ENCODE measurements at places on chromosomes 2 and 18.

GRCh38 chr18:70075906-70076305 lies 128.2 kb upstream of the CD226 start:
- no peak for DNase-seq

GRCh38 chr18:13540477-13541182 lies 185.7 kb downstream of the FAM210A start:
- DNase-seq: no peak

- no peak for DNase-seq
Observed at GRCh38 chr2:17643031-17643615, 102.6 kb downstream of the VSNL1 start.

- DNase-seq: no peak
Observed at GRCh38 chr18:64183665-64184064, 34.8 kb upstream of the LINC00305 start.

- DNase-seq: no peak
Observed at GRCh38 chr18:22826726-22827125, 106.4 kb upstream of the RBBP8 start.

- DNase-seq: no peak
Observed at GRCh38 chr2:44700824-44701223, 240.7 kb upstream of the SIX3 start.

GRCh38 chr2:11941201-11942177 lies 195.1 kb downstream of the LPIN1 start:
- no peak for DNase-seq

GRCh38 chr2:164710837-164711765 lies 89.8 kb upstream of the GRB14 start:
- DNase-seq: no peak

DNA sequence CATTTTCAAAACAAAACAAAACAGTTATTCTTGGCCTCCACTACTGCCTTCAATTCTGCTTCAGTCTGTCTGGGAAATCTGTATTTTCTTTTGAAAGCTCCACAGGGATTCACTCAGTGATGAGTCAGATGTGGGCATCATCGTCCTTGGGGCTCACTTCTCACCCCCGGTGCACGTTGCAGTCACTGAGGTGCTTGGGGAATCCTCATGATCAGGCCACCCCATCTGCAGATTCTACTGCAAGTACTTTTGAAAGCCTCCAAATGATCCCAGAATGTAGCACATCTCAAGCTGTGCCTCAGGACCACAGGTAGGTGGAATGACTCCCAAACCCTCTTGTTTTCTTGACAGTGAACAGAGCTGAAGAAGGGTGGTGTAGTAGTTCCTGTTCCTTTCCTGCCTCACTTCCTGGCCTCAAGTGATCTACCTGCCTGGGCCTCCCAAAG lies 34.3 kb downstream of the LPIN2 start:
- DNase-seq: no peak

DNA sequence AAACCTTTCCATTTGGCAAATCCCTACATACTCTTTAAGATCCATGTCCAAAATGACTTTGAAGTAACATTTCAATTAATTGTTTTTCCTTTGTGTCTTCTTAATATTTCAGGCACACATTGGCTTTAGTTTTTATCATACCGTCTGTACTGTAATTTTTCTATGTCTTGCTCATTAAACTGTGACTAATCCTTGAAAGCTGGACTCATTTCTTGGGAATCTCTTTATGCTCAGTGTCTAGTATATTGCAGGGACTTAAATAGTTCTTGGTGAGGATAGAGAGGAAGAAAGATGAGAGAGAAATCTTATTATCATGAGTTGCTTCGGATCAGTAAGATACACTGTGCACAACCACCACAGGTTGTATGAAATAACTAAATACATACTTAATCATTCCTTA lies 448.3 kb upstream of the ST6GAL2 start:
- DNase-seq: no peak

DNA sequence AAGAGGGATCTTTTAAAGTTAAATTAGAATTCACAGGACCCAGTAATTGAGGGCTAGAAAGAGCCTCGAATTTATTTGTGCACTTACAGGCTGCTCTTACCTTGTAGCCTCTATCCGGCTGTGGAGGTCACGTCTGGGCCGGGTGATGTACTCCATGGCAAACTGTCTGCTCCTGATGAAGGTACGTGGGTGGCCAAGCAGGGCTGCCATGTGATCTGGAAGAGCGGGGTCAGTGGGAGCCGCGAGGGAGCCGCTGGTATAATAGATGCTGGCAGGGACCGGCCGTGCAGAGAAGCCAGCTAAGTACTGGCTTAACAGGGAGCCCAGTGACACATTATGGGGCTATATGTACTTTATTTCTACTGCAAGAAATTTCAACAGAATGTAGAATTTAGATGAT lies 59.2 kb downstream of the ADI1 start:
- DNase-seq: peak; percentile 69

- DNase-seq: peak; percentile 64
Observed at GRCh38 chr2:107325981-107326786, 440.2 kb upstream of the ST6GAL2 start.

DNA sequence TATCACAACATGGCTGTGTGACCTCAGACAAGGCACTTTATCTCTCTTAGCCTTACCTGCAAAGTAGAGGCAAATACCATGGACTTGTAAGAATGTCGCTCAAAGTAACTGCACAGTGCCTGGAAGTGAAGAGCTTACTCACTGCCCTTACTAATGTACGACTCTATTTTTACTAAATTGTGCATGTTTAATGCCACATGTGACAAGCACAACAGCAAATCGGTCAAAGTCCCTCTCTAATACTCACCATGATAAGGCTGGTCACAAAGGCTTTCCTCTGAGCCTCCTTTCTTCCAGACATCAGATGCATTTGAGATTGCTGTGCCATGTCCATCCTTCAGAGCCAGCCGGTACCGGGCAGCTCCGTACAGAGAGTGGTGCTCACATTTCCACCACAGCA lies 100.4 kb upstream of the CD302 start:
- no peak for DNase-seq

DNA sequence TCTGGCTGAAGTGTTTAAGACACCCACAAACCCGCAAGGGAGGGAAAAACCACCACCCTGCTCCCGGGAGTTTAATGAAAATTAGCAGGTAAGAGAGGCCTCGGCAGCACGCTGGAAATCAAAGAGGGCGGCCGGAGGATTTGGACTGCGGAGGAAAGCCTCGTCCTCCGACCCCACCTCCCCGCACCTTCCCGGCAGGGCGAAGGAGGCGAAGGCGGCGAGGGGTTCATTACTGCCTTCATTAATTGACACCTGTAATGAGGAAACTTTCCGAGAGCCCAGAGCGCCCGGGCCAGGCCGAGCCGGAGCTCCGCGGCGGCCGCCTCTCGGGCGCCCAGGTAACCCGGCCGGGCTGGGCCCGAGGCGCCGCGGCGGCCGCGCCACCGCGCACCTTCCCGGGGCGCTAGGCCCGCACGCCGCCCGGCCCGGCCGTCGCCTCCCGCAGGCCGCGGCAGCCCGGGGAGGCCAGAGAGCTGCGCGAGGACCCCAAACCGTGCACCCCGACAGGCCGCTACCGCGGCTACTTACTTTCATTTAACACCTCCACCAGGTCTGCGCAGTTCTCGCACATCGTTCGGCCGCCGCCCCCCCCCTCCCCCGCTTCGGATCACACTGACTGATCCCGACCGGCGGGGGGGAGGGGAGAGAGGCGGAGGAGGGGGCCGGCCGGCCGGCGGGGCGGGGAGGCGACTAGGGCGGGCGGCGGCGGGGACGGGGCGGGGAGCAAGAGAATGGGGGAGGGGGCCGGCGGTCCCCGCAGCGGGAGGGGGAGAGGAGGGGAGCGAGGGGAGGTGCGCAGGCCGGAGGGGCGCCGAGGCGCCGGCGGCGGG lies 550 bp downstream of the USP34 start:
- peak; percentile 90 for DNase-seq

GRCh38 chr2:188609321-188610049 lies 317.8 kb downstream of the GULP1 start:
- no peak for DNase-seq

GRCh38 chr2:88059979-88060906 lies 4.7 kb upstream of the KRCC1 start:
- peak; percentile 59 for DNase-seq

GRCh38 chr18:57561728-57562423 lies 24.6 kb downstream of the FECH start:
- peak; percentile 88 for DNase-seq

- peak; percentile 76 for DNase-seq
Observed at GRCh38 chr18:2223849-2224248, 347.5 kb downstream of the METTL4 start.

DNA sequence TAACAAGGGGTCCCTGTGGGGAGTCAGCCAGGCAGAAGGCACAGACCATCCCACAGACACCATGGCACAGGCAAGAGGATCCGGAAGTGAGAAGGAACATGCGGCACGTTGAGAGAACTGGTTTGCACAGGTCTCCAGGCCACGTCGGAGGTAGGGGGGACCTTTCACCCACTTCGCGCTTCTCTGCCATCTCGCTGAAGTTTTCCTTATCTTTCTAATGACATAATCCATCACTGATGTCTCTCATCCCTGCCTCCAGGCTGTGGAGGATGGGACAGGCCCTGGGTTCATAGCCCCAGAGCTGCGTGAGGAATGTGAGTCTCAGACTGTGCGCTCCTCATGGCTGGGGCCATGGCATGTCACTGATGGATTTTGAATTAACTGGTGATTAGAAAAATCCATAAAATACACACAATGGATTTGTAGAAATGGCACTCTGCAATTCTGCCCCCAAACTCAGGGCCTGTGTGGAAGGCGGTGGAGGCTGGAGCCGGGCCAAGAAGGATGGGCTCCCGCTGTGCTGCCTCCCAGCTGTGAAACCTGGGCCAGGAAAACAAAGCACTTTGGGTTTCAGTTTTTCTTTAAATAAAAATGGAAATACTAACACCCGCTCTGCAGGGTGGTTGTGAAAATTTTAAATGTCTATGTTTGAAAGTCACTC lies 113.3 kb upstream of the ALKAL2 start:
- DNase-seq: no peak

DNA sequence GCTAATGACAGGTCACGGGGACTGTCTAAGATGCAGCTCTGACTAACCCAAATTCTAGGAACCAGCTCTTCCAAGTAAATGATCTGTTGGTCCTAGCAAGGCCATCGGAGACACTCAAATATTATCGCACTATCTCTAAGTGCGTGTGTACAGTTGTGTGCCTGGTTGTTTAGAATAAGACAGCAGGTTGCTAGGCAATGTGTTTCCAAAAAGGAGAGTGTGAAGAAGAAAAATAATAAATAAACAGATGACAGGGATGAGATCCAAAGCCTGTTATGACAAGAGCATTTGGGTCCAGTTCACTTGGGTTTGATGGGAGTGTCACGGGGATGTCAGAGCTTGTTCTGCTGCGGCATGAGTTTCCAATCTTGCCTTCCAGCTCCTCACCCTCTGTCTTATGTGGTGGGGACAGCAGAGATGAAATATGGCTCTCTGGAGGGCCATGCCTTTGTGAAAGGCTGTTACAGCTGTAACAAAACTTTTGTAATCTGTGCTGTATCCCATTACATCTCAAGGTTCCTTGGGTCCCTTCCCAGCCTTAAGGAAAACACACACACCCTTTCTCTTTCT lies 127.5 kb upstream of the TNP1 start:
- peak; percentile 28 for DNase-seq

DNA sequence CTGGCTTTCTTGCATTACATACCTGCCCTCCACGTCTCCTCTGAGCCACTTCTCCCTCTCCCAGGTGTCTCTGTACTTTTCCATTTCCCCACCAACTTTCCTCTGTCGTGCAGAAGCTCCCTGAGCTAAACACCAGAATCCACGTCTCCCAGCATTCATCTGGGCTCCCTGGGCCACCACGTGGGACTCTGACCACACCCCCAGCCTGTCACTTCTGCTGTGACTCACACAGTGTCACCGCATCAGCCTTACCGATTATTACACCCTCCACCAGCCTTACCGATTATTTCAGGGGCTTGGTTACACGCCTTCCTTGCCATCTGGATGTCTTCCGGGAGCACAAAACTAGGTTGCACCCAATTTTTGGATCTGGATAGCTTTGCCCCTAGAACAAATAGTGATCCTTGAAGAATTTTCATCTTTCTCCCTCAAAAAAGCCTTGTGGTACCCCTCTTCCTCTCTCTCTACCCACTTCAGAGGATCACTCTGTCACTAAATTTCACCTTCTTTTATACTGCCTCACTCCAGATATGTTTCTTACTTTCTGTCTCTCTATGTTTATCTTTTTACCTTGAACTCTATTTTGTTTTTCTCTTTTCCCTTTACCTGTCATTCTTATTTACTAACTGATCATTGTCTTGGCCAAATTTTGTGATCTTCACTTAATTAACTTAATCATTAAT lies 136.9 kb upstream of the CAB39 start:
- no peak for DNase-seq

GRCh38 chr2:223477318-223477717 lies 124.8 kb downstream of the SCG2 start:
- DNase-seq: no peak

DNA sequence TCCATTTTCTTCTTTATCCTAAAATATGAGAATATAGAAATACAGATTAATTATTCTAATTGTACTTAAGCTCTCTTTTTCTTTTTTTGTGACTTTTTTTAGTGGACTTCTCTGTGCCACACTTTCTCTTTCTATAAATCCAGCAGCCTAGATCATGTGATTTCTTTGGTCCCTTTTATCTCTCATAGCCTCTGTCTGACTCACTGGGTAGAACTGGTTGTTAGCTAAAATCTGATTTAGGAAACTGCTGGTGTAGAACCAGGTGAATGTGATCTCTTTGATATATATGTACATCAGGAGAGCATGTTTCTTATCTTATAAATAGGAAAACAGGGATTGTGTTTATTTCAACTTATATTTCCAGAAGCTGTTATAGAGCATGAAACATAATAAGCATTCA lies 54.9 kb downstream of the VRK2 start:
- no peak for DNase-seq

DNA sequence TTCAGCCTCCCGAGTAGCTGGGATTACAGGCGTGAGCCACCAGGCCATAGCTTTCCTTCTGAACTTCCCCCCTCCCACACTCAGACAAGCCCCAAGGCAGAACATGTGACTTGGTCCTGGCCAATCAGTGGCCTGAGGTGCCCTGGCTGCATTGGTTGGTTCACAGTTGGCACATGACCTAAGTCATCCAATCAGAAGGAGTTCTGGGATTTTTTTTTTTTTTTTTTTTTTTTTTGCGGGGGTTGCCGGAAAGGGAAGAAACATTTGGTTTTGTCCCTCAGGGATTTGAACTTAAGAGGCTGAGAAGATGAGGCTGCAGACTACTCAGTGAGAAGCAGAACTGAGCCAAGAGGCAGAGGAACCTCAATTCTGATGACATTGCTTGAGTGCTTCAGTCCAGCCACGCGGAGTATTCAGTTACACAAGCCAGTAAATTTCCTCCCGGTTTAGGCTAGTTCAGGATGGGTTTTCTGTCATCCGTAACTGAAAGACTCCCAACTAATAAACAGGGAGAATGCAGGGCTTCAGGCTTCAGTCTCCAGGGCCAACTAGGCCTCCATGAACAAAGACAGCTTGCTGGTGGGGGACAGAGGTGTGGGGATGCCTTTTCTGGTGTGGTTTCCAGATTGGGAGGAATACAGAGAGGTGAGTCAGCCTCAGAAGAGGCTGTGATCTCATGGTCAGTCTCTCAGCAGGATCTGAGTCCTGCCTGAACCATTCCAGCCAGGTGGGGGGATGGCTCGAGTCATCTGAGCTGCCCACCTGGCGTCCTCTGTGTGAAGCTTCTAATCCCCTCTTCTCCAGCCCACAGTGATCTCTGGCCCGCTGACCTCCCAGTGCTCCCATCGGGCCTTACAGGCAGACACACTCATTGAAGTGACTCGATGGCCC lies 9.2 kb downstream of the PTMA start:
- peak; percentile 40 for DNase-seq

GRCh38 chr2:228938629-228939028 lies 332.5 kb downstream of the PID1 start:
- DNase-seq: no peak
